ENCODE measurements at places on chromosomes 2 and 18.

GRCh38 chr2:27584597-27584996 lies 1.8 kb downstream of the ZNF512 start:
- no peak for DNase-seq

DNA sequence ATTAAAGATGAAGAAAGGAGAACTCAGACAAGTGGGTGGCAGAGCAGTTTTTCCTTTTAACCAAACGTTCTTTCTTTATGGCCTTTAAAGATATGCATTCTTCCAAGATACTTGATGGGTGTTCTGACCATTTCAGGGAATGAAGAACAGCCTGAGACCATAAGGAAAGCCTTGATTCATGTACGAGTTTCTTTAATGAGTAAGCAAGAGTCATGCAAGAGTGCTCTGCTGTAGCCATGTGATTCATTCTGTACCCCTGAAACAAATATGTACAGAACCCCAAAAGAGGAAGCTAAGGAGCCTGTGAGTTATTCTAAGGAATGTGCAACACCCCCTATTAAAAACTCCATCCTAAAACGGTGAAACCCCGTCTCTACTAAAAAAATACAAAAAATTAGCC lies 372.8 kb downstream of the MTX2 start:
- DNase-seq = no peak

DNA sequence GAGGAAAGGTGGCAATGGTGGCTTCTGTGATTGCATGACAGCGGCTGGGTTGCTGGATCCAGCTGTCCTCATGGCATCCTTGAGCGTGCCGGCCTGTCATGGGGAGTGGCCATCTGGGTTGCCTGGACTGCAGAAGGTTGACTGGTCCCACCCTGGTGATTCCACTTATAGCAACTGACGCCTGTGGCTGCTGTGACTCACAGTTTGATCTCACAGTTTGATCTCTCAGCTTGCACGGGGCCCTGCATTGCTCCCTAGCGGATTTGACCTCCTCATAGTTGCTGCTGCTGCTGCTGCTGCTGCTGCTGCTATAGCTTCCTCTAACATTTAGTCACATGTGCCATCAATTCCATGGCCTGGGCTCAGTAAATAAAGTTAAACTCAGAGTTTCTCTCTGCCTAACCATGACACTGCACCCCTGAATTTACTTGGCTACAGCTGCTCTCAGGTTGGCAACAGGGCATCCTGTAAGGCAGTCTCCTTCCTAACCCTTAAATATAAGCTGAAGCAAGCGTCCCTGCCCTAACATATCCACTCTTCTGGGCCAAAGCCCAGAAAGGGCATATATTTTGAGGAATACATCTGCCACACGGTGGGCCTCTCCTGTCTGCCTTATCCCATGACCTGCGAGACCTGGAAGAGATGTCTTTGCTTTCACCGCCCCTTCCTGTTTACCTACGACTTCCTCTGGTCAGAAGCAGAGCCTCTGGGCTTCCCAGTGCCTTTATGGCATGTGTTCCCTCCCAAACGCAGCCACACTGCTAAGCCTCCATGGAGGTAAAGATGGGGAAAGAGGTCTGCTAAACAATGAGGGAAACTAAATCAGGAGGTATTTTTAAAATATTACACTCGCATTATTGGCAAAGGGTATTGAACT lies 37.8 kb upstream of the CCDC150 start:
- DNase-seq = peak; percentile 82

DNA sequence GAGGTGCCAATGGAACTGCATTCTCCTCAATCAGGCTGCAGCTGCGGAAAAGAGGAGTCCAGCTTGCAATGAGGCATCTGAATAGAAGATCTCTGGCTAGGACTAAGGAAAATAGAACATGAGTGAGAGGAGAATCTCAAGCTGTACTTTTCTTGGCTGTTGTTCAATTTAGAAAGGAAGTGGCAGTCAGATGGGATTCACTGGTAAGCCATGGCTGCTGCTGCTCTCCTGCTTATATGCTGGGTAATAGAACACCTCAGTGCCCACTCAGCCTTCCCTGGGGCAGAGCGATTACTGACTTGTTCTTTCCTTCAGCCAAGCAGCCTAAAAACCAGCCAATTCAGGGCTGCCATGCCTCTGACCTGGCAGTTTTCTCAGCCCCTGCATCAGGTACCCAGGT lies 17.6 kb upstream of the CHST9 start:
- DNase-seq = no peak

DNA sequence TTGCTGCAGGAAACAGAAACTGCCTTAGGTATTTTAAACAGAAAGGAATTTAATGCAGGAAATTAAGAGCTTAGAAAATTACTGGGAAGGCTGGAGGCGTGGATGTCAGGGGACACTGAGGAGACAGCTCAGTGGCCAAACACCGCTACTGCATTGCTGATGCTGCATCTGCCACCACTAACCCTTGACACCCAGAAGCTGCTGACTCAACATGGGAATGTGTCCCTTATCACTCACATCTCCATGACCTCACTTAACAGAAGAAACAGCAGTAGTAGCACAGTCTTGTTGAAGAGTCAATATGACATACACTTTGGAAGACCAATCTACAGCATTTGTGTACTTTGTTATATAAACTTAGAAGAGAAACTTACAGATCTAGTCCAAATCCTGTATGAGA lies 906.1 kb downstream of the SLC4A3 start:
- DNase-seq = peak; percentile 24

GRCh38 chr2:102186791-102187495 lies at the start of gene IL1RL2:
IL1RL2 (plus strand) TSS chr2:102187023; CDS start chr2:102187868, 845 bp downstream.
- no peak for DNase-seq

GRCh38 chr2:211946960-211947359 lies 591.6 kb downstream of the ERBB4 start:
- no peak for DNase-seq

- DNase-seq = no peak
Measured at GRCh38 chr2:133653056-133653455, 84.8 kb upstream of the NCKAP5 start.

Measured in OCI-M1 (cell line).